MCF 10A (cell line): ENCODE measurements at places on chromosomes 11 and 22. TPM values are rescaled to one million over a fixed set of nuclear protein-coding genes. Genes with fewer than 3 reads are reported as not detected.

- no peak overlapping the region for H3K4me3 ChIP-seq
- H3K27ac ChIP-seq = no peak overlapping the region
- H3K4me1 ChIP-seq = no peaks in the 10 kb centered on the region
- no peaks in the 10 kb centered on the region for H3K27me3 ChIP-seq
- H3K36me3 ChIP-seq = peaks cover 7% of the 10 kb centered on the region
- no peak for DNase-seq
These were observed 244.1 kb downstream of the AASDHPPT start for GRCh38 chr11:106321601-106322000.

DNA sequence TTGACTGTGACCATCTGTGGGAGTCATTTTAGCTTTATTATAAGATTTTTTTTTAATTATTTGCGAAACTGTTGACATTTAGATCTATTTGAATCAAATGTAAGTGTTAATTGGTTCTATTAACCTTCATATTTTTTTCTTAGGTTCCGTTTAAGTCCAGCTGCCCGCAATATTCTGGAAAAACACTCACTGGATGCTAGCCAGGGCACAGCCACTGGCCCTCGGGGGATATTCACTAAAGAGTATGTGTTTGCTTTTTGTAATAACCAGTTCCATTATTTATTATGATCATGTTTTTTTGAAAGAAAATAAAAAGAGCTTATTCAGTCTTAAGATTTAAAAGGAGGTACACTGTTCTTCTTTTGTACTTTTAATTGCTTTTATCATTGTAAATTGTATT lies 43.9 kb downstream of the PDHX start:
- peak; percentile 7 for DNase-seq
- no peak overlapping the region for H3K4me3 ChIP-seq
- H3K27ac ChIP-seq = peak overlapping the region; percentile 55
- H3K4me1 ChIP-seq = peaks cover 5% of the 10 kb centered on the region
- no peaks in the 10 kb centered on the region for H3K27me3 ChIP-seq

- H3K4me3 ChIP-seq = peak overlapping the region; percentile 83
- H3K27ac ChIP-seq = peak overlapping the region; percentile 37
- H3K27me3 ChIP-seq = no peaks in the 10 kb centered on the region
- peaks cover 6% of the 10 kb centered on the region for H3K4me1 ChIP-seq
- H3K36me3 ChIP-seq = no peaks in the 10 kb centered on the region
These were observed 5.3 kb downstream of the VSIG2 start for GRCh38 chr11:124746621-124747243.

DNA sequence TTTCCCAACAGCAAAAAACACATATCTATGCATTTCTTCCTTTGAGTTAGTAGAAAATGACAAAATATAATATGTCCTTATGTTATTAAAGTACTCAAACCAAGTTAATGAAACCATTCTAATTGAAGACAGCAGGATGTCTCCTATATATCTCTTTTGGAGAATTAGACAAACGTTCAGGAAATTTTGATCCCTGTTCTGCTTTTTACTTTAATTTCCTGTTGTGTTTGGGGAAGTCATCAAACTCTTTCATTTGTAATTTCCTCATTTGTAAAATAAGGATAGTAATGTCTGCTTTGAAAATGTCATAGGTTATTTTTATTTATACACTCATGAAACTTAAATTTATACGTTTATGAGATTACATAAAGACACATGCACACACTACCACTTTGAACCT lies 281.8 kb upstream of the ANO5 start:
- no peak overlapping the region for H3K27ac ChIP-seq
- H3K27me3 ChIP-seq = no peaks in the 10 kb centered on the region
- H3K4me1 ChIP-seq = no peaks in the 10 kb centered on the region
- H3K4me3 ChIP-seq = no peak overlapping the region

DNA sequence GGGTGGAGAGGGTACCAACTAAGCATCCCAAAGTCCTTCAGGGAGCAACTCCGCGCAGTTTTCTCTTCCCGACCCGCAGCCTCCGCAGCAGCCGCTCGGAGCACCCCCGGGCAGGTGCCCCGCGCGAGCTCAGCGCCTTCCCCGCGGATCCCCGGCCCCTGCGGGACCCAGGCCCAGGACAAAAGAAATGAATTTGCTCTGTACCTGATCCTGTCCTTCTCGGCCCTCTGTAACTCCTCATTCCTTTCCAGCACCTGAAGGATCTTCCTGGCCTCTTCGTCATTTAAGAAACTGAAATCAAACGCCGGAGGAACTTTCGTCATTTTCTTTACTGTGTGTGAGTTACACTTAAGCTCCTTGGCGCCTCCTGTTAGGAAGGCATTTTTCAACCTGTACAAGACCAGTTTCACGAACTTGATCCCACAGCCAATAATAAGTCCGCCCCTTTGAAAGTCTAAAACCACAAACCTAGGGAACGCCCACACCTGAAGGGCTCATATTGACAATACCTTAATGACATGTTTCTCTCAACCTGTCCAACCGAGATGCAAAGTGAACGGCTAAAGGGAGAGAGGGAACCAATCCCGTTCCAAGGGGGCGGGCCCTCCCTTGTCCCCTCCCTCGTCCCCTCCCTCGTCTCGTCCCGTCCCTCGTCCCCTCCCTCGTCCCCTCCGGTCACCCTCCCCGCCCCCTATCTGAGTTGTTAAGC lies at the start of gene EXPH5:
Gene EXPH5, minus strand, starts transcription at position 555 of the 709 bp plus-strand sequence. Its CDS starts 232 bp downstream, at position 323.
- peak; percentile 98 for DNase-seq
- H3K27ac ChIP-seq = peak within 1 kb of the TSS; percentile 98
- peaks cover 20% of the 10 kb centered on the region for H3K4me1 ChIP-seq
- H3K27me3 ChIP-seq = no peaks in the 10 kb centered on the region
- H3K4me3 ChIP-seq = peak within 1 kb of the TSS; percentile 99
- H3K36me3 ChIP-seq = no peaks in the 10 kb centered on the region

- no peak overlapping the region for H3K4me3 ChIP-seq
- H3K27me3 ChIP-seq = no peaks in the 10 kb centered on the region
- no peaks in the 10 kb centered on the region for H3K36me3 ChIP-seq
- H3K27ac ChIP-seq = peak overlapping the region; percentile 5
- no peaks in the 10 kb centered on the region for H3K4me1 ChIP-seq
These were observed 17.6 kb upstream of the LIN7C start for GRCh38 chr11:27524155-27524554.

DNA sequence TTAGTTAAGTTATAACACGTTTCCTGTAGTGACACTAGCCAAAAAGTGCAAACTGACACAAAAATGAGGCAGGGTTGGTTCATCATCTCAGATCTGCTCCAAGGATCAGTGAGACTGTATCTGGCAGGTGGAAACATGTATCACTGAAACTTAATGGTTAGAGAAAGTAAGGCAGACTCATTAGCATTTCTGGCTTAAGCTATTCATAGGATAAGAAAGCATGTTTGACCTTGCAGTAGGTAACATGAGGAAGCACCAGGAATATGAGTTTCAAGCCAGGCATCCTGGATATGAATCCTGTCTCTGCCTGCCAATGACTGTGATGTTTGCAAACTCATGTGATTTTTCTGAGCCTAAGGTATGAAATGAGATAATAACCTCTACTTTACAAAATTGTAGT lies 732.1 kb downstream of the NELL1 start:
- H3K27ac ChIP-seq = no peak overlapping the region
- no peaks in the 10 kb centered on the region for H3K36me3 ChIP-seq
- DNase-seq = no peak
- H3K4me3 ChIP-seq = no peak overlapping the region
- H3K4me1 ChIP-seq = no peaks in the 10 kb centered on the region

DNA sequence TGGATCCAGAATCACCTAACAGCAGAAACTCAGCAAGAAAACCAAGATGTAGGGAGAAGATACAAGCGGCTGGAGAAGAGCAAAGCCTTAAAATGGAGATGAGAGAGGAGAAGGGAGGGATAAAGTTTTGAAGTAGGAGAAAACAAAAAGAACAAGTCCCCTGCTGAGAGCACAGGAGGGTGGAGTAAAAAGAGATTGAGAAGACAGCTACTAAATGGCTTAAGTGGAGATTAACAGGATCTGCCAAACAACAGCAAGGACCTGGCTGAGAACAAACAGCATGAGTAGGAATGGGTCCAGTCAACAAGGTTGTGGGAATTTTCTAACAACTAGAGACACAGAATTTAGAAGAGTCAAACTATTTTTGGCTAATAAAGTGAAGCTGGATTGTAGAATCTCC lies 18.1 kb downstream of the BTG4 start:
- no peak for DNase-seq
- H3K4me1 ChIP-seq = no peaks in the 10 kb centered on the region
- no peak overlapping the region for H3K27ac ChIP-seq
- H3K36me3 ChIP-seq = no peaks in the 10 kb centered on the region
- no peak overlapping the region for H3K4me3 ChIP-seq
- H3K27me3 ChIP-seq = no peaks in the 10 kb centered on the region

GRCh38 chr11:64869571-64870175 lies 8.7 kb downstream of the EHD1 start:
- DNase-seq = no peak
- peaks cover 30% of the 10 kb centered on the region for H3K4me1 ChIP-seq
- peak overlapping the region; percentile 49 for H3K27ac ChIP-seq
- H3K4me3 ChIP-seq = no peak overlapping the region
- H3K27me3 ChIP-seq = no peaks in the 10 kb centered on the region
- H3K36me3 ChIP-seq = peaks cover 19% of the 10 kb centered on the region

GRCh38 chr11:103618528-103618927 lies 417.9 kb upstream of the DDI1 start:
- no peak overlapping the region for H3K27ac ChIP-seq
- H3K36me3 ChIP-seq = no peaks in the 10 kb centered on the region
- no peak for DNase-seq
- no peaks in the 10 kb centered on the region for H3K27me3 ChIP-seq
- no peaks in the 10 kb centered on the region for H3K4me1 ChIP-seq
- H3K4me3 ChIP-seq = no peak overlapping the region

- no peaks in the 10 kb centered on the region for H3K4me1 ChIP-seq
- no peaks in the 10 kb centered on the region for H3K36me3 ChIP-seq
- no peaks in the 10 kb centered on the region for H3K27me3 ChIP-seq
- no peak for DNase-seq
These were observed 30.9 kb downstream of the KCNC1 start for GRCh38 chr11:17765356-17766072.

DNA sequence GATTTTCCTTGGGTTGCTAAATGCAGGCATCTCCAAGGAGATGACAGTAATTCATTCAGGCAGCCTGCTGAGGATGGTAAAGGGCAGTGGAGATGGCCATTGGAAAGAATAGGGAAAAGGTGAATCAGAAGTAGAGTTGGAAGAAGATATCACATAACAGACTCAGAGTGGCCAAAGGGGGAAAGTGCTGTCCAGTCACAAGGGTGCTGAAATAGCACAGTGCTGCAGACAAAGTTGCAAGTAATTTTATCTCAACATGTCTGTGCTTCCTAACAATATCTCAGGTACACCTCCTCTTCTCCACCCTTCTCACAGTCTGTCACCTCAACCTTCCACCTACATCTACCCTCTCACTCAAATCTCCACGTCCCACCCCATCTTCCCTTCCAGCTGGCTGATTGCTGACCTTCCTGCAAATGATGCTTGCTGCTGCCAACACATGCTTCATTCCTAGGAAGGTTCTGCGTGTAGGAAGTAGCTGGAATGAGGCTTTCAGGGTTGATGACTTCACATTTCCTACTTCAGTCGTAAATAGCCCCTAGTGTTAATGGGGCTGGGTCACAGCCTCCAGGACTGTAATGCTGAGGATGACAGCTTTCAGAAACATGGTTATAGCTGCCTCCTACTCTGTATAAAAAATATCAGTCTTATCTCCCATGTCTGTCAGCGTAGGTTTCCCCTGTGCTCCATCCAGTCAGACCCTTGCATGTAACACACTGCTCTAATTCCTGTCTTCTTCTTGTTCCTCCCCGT lies 123.9 kb downstream of the CTNND1 start:
- H3K4me3 ChIP-seq = no peak overlapping the region
- no peaks in the 10 kb centered on the region for H3K27me3 ChIP-seq
- peak; percentile 43 for DNase-seq
- no peaks in the 10 kb centered on the region for H3K36me3 ChIP-seq
- H3K27ac ChIP-seq = no peak overlapping the region

DNA sequence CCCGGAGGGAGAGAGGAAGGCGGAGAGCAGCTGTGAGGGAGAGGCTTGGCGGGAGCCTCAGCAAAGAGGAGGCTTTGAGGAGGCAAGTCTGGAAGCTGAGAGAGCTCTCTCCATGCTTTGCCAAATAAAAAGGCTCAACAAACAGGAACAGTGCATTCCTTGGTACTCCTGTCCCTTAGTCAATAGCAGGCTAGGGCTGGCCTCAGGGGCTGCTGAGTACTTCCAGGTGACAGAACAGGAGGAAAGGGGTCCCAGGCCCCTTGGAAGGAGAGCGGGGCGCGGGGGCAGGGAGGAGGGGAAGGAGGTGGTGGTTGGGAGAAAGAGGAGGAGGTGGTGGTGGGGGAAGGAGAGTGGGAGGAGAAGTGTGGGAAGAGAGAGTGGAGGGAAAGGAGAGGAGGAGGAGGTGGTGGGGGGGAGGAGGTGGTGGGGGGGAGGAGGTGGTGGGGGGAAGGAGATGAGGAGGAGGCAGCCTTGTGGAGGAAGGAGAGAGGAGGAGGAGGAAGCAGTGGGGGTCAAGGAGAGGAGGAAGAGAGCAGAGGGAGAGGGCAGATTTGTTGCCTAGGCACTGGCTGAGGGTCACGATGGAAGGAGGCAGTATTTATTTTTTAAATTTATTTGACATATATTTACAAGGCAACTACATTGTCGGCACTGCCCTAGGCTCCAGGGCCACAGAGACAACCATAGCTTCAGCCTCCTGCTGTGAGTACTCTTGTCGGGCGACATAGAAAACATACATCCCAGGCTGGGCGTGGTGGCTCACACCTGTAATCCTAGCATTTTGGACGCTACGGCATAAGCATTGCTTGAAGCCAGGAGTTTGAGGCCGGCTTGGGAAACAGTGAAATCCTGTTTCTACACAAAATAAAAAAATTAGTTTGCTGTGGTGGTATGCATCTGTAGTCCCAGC lies 74.2 kb upstream of the ZBED5 start:
- DNase-seq = no peak
- H3K27me3 ChIP-seq = no peaks in the 10 kb centered on the region
- H3K36me3 ChIP-seq = no peaks in the 10 kb centered on the region
- no peak overlapping the region for H3K27ac ChIP-seq
- H3K4me3 ChIP-seq = peak overlapping the region; percentile 79

DNA sequence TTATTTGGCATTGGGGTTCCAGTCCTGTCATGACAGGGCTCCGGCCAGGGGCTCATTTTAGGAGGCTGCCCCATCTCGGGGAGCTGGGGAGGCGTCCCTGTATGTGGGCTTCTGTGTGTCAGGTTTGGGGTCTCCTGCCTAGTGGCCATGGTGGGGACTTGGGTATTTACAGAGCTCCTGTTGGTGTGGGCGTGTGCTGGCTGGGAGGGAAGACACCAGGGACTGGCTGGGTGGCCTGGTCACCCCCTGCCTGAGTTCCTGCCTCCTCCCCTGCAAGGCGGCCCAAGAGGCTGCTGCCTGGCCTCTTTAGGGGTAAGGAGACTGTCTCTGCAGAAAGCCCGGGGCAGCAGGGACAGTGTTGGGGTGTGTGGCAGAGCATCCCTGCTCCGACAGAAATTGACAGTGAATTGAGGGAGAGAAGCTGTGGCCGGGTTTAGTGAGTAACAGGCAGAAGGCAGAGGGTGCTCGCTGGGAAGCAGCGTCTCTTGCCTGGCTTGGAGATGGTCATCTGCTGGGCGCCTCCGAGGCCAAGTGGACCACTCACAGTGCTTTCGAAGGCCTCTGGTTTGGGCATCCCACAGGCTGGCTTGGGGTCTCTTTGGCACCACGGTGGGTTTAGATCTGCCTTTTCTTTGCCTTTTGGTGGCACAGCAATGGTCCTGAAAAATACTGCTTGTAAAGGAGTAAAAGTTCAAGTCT lies 40.3 kb upstream of the GRAMD4 start:
- no peaks in the 10 kb centered on the region for H3K36me3 ChIP-seq
- H3K27me3 ChIP-seq = no peaks in the 10 kb centered on the region
- no peak overlapping the region for H3K27ac ChIP-seq
- H3K4me3 ChIP-seq = no peak overlapping the region

The OR56B1 gene
- not detected in 2 replicates for total RNA-seq

The MB gene
- not detected in 2 replicates for total RNA-seq

The TMEM45B gene
- not detected in 2 replicates for total RNA-seq

The SEPTIN5 gene
- total RNA-seq = 2.0 and 3.5 TPM in 2 replicates
